Fibroblast of lung (primary cell): ENCODE measurements at places on chromosomes 3 and 15.

DNA sequence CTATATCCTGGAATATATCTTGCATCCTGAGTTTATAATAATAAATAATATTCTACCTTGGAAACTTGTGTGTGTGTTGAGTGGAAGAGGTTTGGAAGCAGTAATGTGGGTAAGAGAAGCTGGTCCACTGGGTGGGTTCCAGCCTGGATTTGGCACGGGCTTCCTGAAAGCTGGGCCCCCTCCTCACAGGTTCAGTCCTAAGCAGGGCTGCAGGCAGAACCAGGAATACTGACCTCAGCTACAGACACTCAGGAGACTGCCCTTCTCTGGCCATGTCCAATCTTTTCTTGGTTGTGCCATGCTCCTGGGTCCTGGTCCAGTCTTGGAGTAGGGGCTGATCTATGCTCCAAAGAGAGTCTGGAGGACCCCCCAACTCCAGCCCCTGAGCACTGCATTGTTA is 4.5 kb downstream of the MYD88 start:
- no peak for DNase-seq

DNA sequence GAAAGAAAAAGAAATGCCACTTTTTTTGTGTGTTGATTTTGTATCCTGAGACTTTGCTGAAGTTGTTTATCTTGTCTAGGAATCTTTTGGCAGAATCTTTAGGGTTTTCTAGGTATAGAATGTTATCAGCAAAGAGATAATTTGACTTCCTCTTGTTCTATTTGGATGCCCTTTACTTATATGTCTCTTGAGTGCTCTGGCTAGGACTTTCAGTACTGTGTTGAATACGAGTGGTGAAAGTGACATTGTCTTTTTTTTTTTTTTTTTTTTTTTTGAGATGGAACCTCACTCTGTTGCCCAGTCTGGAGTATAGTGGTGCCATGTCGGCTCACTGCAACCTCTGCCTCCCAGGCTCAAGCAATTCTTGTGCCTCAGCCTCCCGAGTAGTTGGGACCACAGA is 64.7 kb upstream of the NPHP3 start:
- DNase-seq: no peak

- no peak for DNase-seq
Observed at GRCh38 chr3:108598375-108598774, 8.9 kb downstream of the DZIP3 start.

GRCh38 chr15:75361989-75362641 is 6.3 kb downstream of the MAN2C1 start:
- no peak for DNase-seq

DNA sequence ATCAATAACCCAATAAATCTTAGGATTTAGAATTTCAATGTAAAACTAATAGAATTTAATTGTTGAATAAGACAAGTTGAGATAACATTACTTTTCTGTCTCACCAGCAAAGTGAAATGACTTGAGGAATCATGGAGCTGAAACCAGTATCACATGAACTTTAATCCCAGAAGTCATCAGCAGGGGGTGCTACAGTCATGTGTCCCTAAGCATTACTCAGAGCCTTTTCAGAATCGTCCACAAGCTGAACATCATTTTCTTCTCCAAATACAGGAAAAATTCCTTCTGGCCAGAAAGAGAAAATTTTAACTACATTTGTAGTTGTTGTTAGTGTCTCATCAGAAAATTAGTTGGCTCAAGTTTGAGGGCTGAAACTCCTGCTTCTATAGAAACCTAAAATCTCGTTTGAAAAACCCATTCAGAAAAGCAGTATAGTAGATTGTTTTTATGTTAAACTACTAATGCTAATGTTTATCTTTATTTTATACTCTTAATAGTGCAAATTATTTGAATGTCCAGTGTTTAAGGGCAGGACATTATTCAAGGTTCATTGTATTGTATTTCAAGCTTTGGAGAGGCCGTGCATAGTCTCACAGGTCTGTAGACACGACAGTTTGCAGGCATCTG is 384.1 kb downstream of the PLOD2 start:
- DNase-seq: peak; percentile 50
